ENCODE measurements at places on chromosomes 5 and 9.

DNA sequence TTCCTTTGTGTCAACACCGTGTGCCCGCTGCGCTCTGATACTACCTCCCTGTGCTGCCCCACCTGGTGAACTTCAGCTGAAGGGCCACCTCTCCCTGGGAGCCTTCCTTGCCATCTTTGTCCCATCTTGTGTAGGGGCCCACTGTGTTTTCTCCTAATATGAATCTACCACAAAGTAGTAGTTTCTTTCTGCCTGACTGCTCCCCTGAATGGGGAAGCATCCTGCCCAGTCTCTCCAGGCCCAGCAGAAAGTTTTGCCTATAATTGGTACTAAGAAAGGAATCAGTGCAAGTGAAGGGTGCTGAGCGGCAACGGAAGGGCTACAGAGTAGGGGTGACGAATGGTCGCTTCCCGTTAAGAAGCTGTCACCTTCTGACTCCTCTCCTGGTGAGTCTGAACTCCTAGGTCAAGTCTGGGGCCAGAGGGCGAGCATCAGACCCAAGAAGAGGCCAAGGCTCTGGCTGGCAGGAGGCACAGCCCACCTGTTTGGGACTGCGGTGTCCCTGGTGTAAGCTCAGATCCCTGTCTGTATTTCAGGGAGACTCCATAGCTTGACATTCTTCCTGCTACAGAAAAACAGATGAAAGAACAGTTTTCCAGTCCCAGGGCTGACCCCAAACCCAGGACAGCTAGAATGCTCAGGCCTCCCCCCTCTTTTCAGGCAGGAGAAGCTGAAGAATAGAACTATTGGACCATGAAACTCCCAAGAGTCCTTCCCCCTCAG, 24.1 kb downstream of the WWC1 start:
- DNase-seq = no peak

- peak; percentile 3 for DNase-seq
Observed at GRCh38 chr5:56950626-56951125, 1.2 kb downstream of the MIER3 start.

- DNase-seq = no peak
Observed at GRCh38 chr5:135327429-135328127, 71.5 kb downstream of the MACROH2A1 start.

DNA sequence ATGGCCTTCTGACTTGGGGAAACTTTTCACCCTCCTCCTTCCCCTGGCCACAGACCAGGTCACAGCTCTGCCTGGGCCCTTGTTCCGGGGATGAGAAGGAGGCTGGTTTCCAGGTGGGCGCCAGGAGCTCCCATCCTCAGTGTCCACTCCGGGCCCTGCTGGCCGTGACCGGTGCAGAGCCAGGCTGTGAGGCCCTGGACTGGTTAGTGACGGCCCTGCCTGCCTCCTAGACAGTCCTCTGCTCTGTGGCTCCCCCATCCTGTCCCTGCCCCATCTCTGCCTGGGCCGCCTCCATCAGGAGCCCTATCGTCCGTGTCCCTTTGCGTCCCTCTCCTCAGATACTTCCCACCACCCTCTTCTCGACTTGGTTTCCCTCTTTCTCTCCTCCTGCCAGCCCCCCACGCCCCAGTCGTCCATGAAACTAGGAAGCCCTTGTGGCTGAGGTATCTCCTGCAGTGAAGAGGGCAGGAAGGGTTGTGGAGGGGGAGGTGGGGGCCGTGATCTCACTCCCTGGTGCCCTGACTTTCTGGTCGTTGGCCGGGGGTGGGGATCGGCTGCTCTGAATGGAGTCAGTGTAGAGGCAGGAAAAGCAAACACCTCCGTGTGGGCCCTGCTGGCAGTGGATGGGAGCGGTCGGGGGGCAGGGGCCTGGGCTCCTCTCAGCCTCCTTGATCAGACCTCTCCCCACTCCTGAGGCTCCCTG, 15.4 kb upstream of the CERCAM start:
- DNase-seq = no peak

DNA sequence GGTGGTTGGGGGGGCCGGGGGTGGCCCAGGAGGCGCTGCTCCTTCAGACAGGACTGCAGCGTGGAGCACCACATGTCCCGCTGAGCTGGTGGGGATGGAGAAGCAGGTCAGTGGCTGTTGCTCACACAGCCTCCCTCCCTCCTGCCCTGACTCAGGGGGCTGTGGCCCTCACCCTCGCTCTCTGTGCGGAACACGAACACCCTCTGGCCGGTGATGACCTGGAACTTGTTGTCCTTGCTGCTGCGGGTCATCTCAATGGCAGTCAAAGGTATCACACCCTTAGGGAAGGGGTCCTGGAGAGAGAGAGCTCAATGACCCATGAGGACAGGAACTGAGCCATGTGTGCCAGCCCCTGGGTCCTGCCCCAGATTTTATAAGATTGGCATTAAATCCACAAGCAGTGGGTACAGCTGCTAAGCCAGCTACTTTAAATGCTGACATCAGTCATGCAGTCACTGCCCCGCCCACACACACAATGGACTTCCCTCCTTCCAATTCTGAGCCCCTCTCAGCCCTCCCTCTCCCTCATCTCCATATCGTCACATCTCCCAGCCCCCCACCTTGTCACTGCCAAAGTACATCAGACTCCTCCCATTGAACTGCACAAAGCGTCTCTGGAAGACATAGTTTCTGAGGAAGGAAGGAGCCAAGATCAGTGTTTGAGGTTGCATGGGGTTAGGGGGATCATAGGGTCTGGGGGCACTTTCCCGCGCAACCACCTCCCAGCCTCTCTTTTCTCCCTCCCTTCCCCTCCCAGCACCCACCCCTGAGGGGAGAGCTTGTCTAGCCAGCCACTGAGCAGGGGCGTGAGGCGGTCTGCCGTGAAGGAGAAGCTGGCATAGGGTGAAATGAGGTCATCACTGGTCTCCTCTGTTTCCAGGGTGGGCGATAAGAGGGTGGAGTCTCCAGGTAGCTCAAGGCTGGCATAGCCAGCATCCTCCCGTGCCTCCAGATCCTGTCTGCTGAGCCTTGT, 8.9 kb downstream of the ARAP3 start:
- DNase-seq = no peak

GRCh38 chr9:129400971-129401622, 219.8 kb downstream of the C9orf50 start:
- no peak for DNase-seq

DNA sequence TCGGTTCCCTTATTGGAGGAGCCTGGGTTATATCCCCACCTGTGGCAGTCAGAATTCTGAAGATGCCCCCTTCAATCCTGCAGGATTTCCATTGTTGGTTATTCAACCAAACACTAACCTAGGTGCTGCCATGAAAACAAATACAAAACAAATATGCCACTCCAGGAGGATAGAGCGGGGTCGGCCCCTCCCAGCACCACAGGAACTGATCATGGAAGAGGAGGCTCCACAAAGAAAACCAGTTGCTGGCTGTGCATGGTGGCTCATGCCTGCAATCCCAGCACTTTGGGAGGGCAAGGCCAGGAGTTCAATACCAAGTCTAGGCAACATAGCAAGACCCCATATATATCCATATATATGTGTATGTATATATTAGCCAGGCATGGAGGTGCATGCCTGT, 13.2 kb upstream of the ADGRD2 start:
- no peak for DNase-seq

GRCh38 chr9:136564379-136564988, 18.6 kb upstream of the NOTCH1 start:
- DNase-seq = peak; percentile 97

- DNase-seq = no peak
Observed at GRCh38 chr9:106731910-106732309, 131.1 kb upstream of the ZNF462 start.

DNA sequence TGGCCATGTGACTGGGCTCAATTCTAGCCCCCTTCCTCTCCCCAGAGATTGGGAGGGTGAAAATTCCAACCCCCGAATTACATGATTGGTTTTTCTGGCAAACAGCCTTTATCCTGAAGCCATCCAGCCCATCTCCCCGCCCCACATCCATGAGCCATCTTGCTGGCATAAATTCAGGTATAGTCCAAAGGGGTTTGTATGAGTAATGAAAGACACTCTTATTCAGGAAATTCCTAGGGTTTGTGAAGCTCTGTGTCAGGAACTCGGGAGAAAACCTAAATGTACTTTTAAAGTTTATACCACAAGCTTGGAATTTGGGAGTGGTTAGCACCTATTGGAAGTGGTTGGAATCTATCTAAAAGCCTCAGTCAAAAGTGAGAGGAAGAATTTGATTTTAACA, 80.6 kb upstream of the SIMC1 start:
- no peak for DNase-seq

DNA sequence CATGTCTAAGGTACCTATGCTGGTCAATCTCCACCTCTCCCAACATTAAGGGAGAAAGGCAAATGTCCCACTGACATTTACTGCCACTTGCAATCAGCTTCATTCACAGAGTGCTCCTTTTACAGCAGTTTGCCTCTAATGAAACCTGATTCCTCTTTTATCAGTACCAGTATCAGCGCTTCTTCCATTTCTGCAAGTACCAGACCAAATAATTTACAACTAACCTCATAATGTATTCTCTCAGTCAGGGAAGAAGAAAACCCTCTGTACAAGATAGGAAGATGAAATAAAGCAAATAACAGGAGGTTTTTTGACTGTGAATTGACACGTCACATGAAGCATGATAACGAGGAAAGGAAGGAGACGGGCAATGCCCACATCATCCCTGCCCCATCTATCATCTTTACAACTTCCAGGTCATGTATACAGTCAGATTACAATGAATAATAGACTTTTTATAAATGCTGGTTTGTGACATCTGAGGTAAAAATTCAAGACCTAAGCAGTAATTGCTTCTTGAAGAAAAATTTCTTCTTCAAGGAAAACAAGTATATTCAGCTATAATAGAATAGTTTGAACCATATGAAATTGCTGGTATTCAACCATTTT, 21.9 kb downstream of the ABITRAM start:
- DNase-seq = no peak

DNA sequence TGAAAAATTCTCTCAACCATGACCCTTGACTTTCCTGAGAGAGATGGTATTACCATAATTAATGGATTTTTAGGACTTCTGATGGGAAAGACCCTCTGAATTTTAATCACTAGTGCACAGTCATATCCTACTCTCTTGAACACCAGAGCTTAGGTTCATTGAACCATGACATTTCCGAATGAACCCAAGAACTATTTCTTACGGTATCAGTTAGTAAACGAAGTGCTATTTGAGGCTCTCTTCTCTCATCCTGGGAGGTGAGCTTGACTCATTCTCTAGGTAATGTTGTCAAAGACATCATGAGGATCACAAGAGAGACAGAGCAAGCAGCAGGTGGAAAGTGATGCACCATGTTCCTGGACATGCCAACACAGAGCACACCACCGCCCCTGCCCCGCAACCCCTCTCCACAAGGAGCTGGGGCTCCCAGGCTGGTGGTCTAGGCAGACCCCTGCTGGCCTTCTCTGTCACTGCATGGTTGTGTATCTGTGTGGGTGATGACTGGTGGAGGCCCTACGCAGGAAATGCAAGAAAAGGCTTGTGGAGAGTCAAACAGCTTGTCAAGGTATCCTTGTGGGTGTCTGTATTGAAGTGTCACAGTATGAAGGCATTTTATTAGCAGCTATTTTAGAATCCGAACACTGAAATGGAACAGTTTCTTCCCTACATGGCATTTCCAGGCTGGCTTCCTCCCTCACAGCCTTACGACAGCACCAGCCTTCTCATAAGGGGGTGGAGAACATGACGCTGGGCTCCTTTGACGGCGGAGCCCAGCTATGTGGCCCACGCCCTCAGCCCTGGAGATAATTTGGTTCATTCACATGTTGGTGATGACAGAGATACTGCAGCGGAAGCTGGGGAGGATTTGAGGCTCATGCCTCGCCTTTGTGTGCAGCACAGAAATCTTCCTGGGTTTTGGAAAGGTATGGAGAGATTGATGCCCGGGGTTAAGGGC, 297.6 kb downstream of the NTRK2 start:
- DNase-seq = no peak

DNA sequence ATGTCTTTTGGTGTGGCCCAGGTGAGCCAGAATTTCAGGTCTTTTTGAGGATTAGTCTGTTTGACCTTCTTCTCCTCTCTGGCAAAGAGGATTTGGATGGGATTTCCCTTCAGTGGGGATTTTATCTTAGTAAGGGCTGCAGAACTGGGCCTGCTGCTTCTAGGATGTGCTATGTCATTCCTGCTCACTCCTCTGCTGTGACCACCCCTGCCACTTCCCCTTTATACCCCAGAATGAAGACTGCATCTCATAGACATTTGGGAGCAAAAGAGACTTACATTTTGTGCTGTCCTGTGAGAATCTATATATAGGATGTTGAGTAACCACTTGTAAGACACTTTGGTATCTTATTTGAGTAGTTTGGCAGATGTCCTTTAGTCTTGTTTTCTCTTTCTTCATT, 76.2 kb downstream of the ARHGAP26 start:
- DNase-seq = peak; percentile 89

DNA sequence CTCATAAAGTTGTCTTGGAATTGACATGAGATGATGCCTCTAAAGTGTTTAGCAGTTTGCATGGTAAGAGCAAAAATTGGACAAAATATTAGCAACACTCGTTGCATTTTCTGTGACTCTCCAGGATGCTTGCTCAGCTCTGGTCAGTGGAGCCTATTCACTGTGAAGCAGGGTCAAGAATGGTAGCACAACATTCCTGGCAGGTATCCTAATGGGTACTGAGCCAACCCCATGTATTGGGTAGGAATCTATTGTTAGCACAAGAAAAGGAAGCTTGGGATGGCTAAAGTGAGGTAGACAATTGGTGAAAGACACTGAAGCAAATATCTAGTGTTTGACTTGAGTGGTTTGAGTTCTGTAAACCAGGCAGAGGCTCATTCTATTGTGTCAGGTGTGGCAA, 10.4 kb upstream of the ACTBL2 start:
- DNase-seq = no peak

DNA sequence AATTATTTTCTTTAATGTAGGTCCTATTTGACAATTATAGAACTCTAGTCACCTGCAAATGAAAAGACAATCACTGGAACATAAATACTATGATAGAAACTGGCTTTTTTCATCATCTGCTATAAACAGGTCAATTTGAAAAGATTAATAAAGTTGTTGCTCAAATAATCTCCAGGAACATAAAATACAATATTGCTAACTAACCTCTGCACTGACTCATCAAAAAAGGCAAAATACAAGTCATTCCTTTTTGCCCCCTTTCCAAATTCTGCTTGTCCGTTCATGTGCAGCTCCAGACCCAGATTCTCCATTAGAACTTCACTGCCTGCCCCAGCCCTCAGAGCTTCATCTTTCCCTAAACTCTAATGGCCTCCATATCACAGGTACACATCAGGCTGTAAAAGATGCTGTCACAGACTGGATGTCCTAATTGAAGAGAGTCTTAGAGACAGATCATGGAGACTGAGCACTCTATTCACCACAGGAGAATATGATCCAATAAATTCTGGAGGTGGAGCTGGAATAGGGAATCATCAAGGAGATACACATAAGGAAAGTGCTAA, 1.6 kb downstream of the DCTN4 start:
- DNase-seq = no peak

DNA sequence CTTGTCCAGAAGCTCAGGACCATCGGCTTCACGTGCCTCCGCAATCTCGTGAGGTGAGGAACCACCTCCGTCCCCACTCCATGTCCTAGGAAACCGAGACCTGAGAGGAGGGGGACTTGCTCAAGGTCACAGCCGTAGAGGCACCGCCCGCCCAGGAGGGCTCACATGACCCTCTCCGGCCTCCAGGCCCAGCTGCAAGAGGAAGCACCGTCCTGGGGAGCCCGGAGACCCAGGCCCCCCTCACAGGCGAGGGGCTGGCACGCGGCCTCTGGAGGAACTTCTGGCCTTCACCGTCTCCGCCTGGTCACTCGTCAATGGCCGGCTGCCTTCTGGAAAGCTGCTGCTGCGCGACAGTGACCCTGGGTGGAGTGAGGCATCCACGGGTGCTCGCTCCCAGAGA, 24.2 kb downstream of the FAM78A start:
- peak; percentile 59 for DNase-seq
